ENCODE measurements at places on chromosomes 3 and 15. TPM values are rescaled to one million over a fixed set of nuclear protein-coding genes. Genes with fewer than 3 reads are reported as not detected.

Gene SLC38A3
- 0.36 TPM for total RNA-seq

Gene SPATA12
- total RNA-seq, result 0.07 TPM

Gene CPA3
- 16.1 TPM for total RNA-seq

Gene CLN6
- total RNA-seq, result 21.3 TPM

Gene DNAJB8
- total RNA-seq, result not detected

Gene GOLGA8Q
- total RNA-seq, result 0.66 TPM

Gene DRD3
- not detected for total RNA-seq

Gene FETUB
- not detected for total RNA-seq

Gene CX3CR1
- total RNA-seq, result not detected

Gene RAP2B
- total RNA-seq, result 37.1 TPM

Gene CLRN1
- total RNA-seq, result not detected
